Neural crest cell (in vitro differentiated cells): ENCODE measurements at places on chromosomes 2 and 18. TPM values are rescaled to one million over a fixed set of nuclear protein-coding genes. Genes with fewer than 3 reads are reported as not detected.

DNA sequence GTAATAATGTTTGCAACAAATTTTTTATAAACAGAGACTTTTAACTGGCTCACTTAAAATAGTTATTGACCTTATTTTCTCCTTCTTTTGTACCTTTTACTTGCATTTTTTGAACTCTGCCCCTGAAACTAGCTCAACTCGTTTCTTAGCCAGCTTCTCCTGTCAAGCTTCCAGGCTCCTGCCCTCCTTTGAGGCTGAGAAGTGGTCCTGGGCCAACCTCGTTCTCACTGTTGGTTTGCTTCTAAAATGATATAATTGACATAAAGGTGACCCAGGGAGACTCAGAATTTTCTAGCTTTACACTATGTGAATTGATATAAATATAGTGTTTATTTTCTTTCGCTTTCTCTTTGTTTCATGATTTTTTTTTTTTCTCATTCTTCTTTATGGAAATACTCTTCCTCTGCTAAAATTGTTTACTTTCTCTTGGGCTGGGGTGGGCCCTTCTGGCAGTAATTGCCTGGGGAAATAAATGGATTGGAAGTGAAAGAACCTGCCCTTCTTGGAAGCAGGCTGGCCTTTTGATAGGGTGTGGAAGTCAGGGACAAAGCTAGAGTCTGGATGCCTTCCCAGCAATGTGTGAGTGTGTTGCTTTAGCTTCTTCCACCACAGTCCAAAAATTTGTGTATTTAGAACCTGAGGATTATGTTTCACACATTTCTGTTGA lies 30.7 kb downstream of the GPD2 start:
- DNase-seq, result no peak

DNA sequence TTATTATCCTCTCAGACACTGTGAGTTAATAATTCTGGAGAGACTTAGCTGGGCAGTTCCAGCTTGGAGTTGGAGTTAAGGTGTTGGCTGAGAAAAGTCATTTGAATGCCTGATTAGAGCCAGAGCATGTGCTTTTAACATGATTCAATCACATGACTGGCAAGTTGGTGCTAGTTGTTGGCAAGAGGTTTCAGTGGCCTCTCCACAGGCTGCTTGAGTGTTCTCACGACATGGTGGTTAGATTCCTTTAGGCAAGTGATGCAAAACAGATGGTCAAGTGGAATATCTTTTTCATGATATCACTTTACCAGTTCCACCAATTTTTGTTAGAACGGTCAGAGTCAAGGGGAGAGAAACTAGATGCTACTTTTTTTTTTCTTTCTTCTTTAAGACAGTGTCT lies 262.7 kb upstream of the FN1 start:
- DNase-seq, result no peak

GRCh38 chr2:157837851-157838441 lies 38.2 kb downstream of the ACVR1 start:
- DNase-seq, result no peak

- DNase-seq, result no peak
Observed at GRCh38 chr2:12950957-12951656, 234.4 kb downstream of the TRIB2 start.

Gene ASNSD1
- total RNA-seq, result 46.8 and 51.0 TPM in 2 replicates

Gene RTP5
- not detected in 2 replicates for total RNA-seq

Gene COLEC12
- total RNA-seq, result 1.7 and 2.0 TPM in 2 replicates

DNA sequence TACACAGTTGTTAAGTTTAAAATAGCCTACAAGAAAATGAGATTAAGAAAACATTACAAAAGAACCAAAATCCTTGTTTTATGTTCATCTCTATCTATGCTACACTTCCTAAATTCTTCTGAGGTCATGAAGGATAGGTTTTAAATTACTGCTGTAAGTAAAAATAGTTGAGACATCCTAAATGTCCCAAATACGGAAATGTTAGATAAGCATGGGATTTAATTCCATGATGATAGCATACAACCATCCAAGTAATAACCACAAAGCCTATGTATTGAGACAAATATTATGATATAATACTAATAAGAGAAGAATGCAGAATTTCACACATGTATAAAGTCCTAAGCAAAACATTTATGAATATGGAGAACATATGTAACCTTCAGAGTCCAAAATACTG lies 34.1 kb downstream of the PIEZO2 start:
- no peak for DNase-seq

DNA sequence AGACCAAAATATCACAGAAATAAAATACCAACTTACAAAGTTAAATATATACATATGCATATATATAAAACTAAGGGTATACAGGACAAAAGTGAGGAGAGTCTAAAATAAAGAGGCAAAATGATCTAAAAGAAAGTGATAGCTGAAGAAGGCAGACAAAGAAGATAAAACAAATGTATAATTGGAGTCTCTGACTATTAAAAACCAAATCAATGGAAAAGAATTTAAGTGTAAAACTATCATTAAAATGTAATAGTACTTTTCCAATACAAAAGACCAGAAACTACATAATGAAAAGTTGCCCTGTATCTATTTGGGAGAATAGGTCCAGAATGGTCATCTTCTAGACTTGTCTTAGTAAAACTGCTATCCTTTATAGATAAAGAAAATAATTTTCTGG lies 267.4 kb upstream of the KLHL14 start:
- no peak for DNase-seq

DNA sequence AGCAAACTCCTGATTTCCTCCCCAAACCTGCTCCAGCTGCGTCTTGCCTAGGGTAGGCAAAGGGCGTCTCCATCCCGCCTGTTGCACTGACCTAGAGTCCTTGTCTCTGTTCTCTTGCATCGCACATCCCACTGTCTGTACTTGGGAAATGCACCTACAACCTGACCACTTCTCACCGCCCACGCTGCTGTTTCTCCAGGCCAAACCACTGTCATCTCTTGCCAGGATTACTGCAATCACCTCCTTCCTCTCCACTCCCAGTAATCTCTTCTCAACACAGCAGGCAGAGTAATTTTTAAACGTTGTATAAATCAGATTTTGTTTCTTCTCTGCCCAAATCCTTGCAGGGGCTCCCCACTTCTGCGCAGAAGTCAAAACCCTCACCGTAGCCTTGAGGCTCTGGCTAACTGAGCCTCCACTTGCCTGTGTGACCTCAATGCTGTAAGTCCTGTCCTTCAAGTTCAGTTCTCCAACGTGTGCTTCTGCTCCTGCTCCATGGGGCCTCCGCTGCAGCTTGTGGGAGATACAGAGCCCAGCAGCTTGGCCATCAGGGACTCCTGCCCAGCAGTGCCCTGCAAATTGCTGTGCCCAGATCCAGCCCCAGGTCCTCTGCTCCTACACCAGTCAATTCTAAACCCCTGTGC lies 27.7 kb upstream of the SEMA4C start:
- no peak for DNase-seq

Gene SGPP2
- total RNA-seq, result not detected in 2 replicates

- DNase-seq, result no peak
Observed at GRCh38 chr2:227401550-227401949, 13.8 kb upstream of the SCYGR1 start.

- no peak for DNase-seq
Observed at GRCh38 chr2:222952204-222952603, 91.4 kb downstream of the ACSL3 start.

Gene SULT1C4
- 7.7 and 8.0 TPM in 2 replicates for total RNA-seq

- DNase-seq, result no peak
Observed at GRCh38 chr2:147365622-147366021, 479.2 kb upstream of the ACVR2A start.

DNA sequence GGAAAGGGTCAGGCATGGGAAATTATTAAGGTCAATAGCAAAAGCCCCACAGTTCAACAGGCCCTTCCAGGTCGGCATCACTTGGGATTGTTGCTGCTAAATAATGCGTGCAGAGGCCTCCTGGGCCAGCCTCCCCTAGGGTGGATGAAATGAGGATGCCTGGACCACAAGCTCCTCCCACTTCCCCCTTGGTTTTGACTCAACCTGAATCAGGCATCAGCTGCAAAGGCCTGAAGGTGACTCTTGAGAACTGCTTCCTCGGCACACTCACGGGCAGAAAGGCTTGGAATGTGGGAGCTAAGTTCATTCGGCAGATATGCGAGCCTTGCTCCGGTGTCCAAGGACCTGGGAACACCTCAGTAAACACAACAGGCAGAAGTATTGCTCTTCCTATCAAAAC lies 69.3 kb downstream of the MBP start:
- no peak for DNase-seq

DNA sequence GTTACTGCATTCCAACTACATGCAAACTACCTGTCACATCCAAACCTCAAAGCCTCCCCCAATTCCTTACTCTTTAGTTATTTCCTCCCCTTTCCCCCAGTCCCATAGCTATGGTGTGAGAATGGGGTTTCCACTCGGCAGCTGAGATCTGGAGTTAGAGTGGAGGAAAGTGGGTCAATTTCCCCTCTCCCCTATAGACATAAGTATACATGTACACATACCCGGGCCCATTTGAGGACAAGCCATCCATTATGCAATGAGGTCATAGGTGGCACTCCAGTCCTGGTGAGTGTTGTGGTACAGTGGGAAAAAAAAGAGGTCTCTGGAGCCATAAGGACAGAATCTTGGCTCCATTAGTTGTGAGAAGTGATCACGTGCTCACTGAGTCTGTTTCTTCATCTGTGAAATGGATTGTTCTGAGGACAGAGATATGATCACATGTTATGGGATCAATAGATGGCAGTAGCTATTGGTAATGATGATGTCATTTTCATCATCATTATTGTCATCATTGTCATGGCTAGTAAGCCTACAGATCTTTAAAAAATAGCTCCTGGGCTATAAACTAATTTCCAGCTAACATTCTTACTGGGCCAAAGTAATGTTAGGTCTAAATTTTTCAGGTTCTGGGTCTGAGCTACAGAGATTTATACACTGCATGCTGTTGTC lies 119.0 kb downstream of the BCL2L11 start:
- DNase-seq, result no peak

Gene REV1
- 48.6 and 49.9 TPM in 2 replicates for total RNA-seq

- DNase-seq, result no peak
Observed at GRCh38 chr2:145110668-145111356, 590.9 kb upstream of the ZEB2 start.

GRCh38 chr2:216083464-216084281 lies 2.0 kb downstream of the TMEM169 start:
- peak; percentile 48 for DNase-seq

Gene C1QL2
- total RNA-seq, result 0.14 TPM in 1 of 2 replicates, not detected in the other

DNA sequence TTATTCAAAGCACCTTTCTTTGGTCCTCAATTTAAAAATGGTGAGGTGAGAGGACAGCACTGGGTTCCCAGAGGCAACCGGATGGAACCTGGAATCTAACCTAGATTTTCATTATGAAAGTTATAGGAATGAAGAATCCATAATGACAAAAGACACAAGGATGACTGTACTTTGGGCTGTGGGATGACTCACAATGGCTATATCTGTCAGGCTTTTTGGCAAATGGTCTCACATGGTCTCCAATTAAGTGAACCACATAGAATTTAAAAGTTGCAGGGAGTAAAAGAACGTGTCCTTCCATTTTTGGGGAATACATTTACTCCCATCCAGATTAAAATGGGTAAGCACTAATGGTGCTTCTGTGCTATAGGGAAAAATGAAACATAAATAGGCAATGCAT lies 31.8 kb upstream of the LYPD1 start:
- no peak for DNase-seq

GRCh38 chr2:169839954-169840746 lies 12.9 kb downstream of the UBR3 start:
- DNase-seq, result no peak

Gene VWC2L
- total RNA-seq, result 0.11 and 0.23 TPM in 2 replicates

DNA sequence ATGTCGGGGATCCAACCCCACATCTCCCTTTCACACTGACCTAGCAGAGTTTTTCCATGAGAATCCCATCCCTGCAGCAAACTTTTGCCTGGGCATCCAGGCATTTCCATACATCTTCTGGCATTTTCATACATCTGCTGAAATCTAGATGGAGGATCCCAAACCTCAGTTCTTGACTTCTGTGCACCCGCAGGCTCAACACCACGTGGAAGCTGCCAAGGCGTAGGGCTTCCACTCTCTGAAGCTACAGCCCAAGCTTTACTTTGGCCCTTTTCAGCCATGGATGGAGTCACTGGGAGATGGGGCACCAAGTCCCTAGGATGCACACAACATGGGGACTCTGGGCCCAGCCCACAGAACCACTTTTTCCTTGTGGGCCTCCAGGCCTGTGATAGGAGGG lies 32.2 kb upstream of the TEX51 start:
- DNase-seq, result no peak

DNA sequence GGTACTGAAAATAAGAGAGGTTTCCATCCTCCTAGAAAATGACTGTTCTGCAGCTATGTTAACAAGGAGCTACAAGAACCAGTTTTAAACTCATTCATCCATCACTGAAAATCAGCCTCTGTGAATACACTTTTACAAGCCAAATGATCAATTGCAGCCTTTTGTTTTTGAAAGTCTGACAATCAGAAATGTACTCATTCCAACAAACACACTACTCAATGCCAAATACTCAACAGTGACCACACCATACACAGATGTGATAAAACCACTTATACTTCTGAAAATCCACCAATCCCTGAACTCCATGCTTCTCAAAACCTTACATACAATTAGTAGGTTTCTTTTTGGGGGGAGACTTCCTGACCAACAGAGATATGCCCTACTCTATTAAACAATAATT lies 663.9 kb upstream of the CHAC2 start:
- DNase-seq, result no peak

GRCh38 chr2:218781691-218782527 lies at the start of gene CYP27A1:
Gene CYP27A1, plus strand, starts transcription at chr2:218782147. Its CDS starts 36 bp downstream, at chr2:218782183.
- peak; percentile 16 for DNase-seq

GRCh38 chr18:5998907-5999306 lies 103.6 kb upstream of the TMEM200C start:
- no peak for DNase-seq

Gene NMUR1
- not detected in 2 replicates for total RNA-seq

Gene CFC1
- not detected in 2 replicates for total RNA-seq
